ENCODE measurements at places on chromosomes 6 and 20.

DNA sequence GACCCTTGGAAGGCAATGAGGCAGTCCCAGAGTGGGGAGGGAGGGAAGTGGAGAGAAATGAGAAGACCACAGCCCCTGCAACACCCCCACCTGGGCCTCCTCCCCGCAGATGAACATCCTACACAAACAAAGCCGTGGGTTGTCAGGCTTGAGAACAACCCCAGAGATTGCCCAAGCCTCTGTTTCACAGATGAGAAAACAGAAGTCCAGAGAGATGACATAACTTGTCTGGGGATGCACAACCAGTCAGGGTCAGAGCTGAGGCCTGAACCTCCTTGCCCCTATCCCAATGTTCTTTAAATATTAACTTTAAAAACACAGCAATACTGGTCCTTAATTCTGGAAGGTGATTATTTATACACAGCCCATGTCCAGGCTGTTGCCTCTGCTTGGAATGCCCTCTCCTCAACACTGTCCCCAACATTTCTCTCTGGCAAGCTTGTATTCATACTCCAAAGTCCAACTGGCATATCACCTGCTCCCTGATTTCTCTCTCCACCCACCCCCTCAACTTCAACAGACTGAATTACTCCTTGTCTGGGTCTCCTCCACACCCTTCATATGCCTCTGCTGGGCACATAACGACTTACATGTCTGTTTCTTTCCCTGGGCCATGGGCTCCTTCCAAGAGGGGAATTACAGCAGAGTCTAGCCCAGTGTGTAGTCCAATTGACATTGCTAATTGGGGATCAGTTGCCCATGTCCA, 135.5 kb upstream of the LRFN2 start:
- no peak for DNase-seq

DNA sequence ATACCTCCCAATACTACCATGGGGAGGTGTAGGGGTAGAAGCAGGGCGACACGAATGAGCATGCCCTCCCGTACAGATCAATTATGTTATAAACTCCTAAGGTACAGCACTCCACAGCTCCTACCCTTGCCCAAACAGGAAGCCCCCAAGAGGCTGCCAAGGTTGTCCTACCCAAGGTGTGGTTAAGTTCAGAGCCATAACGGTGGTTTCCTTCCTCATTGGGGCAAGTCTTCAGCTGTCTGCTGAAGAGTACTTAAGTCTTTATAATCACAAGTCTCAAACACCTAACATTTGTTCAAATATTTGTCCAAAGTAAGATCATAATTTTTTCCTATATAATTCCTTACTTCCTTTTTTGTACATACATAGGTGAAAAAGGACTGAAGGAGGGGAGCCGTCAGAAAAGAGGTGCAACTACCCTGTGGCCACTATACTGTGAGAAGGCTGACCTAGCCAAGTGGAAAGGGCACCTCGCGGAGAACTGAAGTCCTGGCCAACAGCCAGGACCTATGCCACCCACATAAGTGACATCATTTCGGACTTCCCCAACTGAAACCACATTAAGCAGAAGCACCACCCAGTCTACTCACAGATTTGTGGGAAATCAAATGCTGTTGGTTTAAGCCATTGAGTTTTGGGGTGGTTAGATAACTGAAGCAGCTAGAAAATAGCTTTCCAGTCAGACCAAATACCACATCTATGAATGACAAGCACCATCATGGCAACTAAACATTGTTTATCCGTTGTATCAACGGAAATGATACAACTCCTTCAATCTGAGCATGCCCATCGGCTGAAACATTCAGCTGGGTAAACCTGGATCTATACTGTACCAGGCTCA, 2.9 kb upstream of the RAB22A start:
- no peak for DNase-seq

DNA sequence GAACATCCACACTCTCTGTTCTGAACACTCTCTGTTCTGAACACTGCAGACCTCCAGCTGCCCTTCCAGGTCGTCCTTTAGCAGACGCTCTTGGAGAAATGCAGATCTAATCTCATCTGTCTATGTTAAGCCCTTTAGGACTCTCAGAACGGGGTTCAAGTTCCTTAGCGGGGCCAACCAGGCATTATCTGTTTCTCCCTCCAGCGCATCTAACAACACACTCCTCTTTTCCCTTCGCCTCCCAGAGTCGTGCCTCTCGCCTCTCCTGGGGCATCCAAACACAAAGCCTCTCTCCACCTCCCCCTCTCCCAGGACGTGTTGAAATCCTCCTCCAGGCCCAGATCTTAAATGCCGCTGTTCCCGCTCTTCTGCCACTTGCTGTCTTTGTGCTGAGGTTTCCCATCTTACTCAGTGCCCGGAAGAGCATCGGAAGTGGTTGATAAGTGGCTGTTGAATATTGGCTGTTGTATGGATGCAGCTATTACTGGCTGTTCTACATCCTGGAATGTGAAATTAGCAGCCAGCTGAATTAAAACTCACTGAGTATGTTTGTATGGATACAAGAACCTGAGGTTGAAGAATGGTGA, 108.4 kb upstream of the GGTLC1 start:
- DNase-seq = no peak

DNA sequence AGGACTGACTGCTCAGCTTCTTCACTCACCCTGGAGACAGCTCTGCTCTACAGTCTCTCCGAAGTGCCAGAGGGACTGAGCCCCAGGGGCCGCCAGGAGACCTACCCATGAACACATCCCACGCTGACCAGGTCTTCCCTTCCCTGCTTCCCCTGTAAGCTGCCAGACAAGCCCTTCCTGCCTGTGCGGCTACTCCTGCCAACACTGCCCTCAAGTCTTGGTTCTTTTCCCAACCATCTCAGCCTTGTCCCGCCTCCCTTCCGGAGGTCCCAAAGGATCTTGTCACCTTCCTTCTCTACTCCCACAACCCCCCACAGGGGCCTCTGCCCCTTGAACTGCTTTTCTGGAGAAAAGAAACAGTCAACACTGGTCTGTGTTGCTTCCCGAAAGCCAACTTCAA, 15.0 kb downstream of the CPNE5 start:
- no peak for DNase-seq

GRCh38 chr6:37190159-37190535, 20.2 kb downstream of the PIM1 start:
- no peak for DNase-seq

DNA sequence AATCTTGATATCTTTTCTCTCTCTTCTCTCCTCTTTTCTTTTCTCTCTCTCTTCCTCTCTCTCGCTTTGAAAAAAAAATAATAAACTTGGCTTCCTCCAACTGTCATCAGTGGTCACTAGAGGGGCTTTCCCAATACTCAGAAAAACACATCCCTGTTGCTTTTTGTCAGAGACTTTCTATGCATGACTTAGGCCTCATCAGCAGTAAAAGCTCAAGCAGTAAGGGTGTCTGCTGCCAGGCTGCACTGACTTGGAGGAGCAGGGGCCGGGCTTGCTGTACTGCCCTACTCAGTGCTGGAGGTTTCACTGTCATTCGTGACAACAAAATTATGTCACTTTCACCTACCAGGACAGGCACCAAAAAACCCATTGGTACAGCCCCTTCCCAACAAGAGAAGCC, 272.0 kb downstream of the ADGB start:
- no peak for DNase-seq

DNA sequence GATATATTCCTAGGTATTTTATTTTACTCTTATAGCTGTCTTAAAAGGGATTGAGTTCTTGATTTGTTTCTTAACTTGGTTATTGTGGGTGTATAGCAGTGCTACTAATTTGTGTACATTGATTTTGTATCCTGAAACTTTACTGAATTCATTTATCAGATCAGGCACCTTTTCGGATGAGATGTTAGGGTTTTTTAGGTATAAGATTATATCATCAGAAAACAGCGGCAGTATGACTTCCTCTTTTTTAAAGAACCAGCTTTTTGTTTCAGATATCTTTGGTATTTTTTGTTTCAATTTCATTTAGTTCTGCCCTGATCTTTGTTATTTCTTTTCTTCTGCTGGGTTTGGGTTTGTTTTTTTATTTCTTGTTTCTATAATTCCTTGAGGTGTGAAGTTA, 382.4 kb upstream of the ADGRB3 start:
- no peak for DNase-seq

GRCh38 chr20:45539382-45539781, at the start of gene WFDC6:
WFDC6 (minus strand) TSS chr20:45539482; CDS start chr20:45539407, 75 bp downstream.
- no peak for DNase-seq

- no peak for DNase-seq
Measured at GRCh38 chr20:635893-636338, 17.1 kb downstream of the SRXN1 start.

DNA sequence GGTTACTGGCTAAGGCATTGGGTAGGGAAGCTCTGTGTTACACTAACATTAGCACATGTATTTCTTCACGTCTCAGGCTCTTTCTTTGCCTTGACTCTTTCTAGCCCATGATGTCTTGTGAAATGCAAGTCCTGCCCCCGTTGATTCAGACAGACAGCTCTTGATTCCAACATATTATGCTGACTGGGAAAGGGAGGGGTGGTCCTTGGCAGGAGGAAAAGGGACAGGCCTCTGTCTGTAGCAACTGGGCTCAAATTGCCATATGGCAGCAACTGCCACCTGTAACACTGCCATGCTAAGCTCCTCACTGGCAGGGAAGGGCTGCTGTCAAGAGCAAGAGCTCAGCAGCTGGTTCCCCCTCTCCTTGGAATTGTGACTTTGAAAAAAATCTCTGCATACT, 5.7 kb upstream of the KCNK15 start:
- DNase-seq = no peak

GRCh38 chr6:112459758-112460304, 112.7 kb downstream of the RFPL4B start:
- no peak for DNase-seq

DNA sequence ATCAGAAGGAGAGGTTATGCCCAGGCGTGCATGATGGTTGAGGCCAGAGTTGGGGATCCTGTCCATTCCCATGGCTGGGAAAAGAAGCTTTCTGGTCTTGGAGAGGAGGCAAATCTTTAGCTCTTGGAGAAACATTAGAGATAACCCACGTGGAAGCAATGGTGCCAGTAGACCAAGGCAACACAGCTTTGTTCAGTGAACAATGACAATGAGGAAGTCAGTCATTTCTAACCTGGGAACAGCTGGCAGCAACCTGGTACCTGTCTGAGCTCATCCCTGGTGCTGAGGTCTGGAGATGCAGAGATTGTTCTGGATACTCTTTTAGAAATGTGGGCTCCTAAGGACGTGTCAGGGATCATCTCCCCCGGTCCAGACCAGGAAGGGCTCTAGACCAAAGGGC, 76.7 kb upstream of the PAX1 start:
- DNase-seq = no peak

GRCh38 chr20:31522731-31523130, 8.5 kb downstream of the HM13 start:
- no peak for DNase-seq

- DNase-seq = peak; percentile 92
Measured at GRCh38 chr20:41173161-41173721, 35.9 kb downstream of the PLCG1 start.

- no peak for DNase-seq
Measured at GRCh38 chr20:57897156-57897874, 187.5 kb upstream of the PMEPA1 start.

- no peak for DNase-seq
Measured at GRCh38 chr6:147941143-147941542, 401.5 kb upstream of the SASH1 start.

- DNase-seq = no peak
Measured at GRCh38 chr20:45752746-45753145, 30.6 kb downstream of the SPINT4 start.

DNA sequence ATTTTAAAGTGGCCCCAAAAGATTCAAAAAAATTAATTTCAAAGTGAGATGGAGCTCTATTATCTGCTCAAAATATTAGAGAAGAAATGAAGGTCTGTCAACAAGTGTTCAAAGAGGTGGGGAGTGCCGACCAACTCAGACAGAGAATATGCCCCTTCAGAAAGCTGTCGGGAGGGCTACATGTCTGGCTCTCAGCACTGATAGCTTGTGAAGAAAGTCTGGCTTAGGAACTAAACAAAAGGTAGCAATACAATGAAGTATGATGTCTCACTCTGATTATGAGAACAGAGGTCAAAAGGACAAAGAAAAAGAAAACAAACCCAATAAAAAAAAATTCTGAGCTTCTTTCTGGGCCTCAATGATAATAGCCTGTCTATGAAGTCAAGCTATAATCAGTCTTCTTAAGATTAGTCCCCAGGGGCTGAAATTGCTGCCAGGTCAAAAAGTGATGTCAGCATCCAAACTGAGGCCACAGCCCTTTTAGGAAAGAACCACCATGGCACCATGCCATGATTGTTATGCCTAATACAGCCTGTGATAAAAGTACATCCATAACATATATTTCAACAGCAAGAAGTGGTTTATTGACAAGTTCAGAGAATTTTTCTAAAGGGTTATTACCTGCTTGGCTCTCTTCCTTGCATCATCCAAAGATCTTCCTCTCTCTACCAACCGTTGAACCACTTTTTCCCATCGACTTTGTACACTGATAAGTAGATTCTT, 150.9 kb downstream of the DST start:
- peak; percentile 61 for DNase-seq

- DNase-seq = no peak
Measured at GRCh38 chr20:53453076-53453475, 140.6 kb downstream of the ZNF217 start.

GRCh38 chr6:166046982-166047381, 120.7 kb downstream of the TBXT start:
- no peak for DNase-seq

GRCh38 chr6:72588155-72588554, 33.7 kb upstream of the KCNQ5 start:
- no peak for DNase-seq

GRCh38 chr20:37903317-37904007, 535 bp downstream of the VSTM2L start:
- no peak for DNase-seq

DNA sequence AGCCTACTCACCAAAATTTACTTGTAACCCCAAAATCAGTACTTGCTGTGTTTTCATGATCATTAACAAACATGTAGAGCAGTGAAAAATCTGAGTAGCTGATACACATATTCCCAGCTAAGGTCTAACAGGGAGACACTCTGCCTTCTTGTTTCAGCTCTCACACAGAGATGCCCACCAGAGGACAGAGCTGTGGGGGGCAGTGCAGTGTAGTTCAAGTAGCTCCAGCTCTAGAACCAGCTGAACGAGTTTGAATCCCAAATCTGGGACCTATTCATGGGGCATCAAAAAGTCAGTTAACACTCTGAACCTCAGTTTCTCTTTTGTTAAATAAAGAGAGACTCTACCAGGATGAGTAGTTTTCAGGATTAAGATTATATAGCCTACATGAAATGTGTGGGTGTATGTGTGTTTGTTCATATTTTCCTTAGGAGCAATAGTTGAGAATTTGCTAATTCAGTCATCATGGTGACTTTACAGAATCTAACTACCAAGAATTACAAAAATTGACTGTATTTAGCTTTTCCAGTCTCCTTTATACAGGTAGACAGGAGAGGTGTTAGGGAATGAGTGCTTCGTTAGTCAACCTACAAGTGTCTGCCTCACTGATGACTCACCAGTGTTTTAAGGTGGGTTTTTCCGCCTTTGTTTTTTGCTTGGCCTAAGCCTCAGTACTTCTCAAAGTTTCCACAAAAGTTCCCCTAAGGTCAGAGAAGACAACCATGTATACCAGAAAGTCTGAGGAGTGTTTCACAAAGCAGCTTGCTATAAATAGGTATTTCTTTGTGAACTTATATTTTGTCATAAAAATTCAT, 164.0 kb upstream of the RUNX2 start:
- no peak for DNase-seq

GRCh38 chr6:70394518-70395300, 18.6 kb upstream of the FAM135A start:
- no peak for DNase-seq

GRCh38 chr6:75402296-75402695, 91.3 kb downstream of the FILIP1 start:
- peak; percentile 36 for DNase-seq
